CD4-positive, alpha-beta T cell treated with Interleukin-21 for 1 hour (primary cell): ENCODE measurements at places on chromosomes 16 and 17.

DNA sequence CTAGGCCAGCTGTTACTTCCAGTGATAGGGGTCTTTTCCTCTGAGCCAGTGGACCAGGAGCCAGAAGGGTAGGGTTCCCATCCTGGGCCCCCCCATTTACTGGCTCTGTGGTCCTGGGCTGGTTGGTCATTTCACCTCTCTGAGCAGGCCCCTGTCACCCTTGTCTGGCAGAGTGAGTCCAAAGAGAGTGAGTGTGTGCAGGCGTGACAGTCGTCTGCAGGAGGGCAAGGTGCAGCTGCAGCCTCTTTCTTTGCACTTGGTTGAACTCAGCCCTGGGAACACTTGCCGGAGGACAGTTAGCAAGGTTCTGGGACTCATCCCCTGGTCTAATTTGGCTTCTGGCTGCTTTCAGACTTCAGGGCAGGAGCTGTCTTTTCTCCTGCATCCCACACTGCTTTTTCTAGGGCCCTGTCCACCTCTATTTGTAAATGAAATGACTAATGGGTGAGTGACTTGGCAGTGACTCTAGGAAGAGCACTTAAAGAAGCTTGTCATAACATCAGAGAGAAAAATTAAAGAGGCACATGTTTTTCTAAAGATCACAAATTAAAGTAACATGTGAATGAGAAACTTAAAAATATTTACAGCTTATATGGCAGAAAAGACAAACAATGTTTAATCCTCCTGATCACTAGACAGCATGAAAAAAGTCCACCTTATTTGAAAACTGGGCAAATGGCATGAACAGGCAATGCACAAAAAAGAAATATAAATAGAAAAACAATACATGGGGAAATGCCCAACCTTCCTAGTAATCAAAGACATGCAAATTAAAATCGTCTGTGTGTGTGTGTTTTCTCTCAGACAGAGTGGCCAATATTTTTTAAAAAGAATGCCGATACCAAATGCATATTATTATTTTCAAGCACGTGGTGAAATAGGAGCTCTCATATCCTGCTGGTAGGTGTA is 137.5 kb downstream of the NTN1 start:
- no peak for DNase-seq

GRCh38 chr16:59198487-59198886 is 464.4 kb upstream of the GOT2 start:
- no peak for DNase-seq

DNA sequence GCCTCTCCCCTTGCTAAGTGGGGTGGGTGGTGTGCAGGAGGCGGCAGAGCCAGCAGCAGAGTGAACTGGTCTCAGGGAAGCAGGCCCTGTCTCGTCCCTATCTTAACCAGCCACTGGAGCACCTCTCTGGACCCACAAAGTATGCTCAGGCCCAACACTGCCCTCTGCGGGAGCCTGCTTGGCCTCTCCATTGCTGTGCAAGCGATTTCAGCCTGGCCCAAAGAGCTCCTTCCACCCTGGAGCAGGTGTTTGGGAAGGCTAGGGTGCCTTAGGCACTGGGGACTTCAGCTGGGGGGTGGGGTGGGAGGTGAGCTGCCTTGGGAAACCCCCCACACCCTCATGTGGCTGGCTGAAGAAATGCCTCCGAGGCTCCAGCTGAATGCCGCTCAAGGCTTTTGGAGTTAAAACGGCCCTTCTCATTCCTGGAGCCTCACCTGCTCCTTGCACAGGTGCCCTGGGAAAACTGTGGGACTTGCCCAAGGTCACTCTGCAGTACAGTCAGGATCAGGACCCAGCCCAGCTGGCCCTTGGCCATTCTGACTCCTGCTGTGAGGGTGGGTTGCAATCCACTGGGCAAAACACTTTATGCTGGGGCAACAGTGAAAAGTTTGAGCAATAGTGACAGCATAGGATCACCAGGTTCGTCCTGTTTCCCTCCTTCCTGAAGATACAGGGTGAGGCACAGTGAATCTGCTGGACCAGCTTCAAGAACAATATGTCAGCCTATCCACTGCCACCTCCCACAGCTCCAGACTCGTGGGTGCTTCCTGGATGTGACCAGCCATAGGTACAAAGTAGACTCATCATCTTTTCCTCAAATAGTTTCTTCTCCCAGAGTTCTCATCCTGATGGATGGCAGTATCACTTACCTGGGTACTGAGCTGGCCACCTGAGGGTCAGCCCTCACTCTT is 5.9 kb upstream of the UBE2O start:
- DNase-seq, result no peak

DNA sequence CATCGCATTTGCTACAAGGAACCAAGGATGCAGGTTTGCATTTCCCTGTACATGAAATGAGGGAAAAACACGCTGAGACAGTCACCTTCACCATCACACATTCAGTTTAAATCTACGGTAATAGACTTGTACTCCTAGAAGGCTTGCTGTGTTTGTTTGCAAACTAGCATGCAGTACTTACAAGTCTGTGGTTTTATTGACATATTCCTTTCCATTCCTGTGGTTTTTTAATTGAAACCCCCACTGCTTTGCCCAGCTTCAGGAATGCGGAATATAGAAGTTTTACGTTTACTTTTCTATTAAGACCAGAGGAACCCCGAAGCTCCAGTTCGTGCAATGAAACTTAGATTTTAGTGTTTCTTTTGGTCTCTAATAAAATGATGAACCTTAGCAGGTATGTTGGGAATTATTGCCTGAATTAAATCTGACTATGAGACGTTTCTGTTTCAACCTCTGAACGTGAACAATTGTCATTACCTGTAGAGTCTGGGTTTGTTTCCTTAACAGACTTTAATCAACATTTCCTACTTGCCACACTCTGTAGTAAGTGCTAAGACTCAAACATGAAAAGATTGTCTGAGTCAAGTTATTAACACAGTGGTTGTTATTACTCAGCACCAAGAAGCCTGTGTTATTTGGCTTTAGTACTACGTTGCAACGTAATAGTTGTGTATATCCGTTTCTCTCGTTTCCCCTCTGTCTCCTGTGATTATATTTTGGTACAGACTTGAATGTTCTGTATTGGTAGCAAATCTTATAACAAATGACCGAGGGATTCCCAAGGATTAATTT is 793.3 kb upstream of the GOT2 start:
- no peak for DNase-seq
